ENCODE measurements at places on chromosomes 7 and 10. TPM values are rescaled to one million over a fixed set of nuclear protein-coding genes. Genes with fewer than 3 reads are reported as not detected.

The CALHM1 gene
- total RNA-seq, result not detected

The EN2 gene
- not detected for total RNA-seq

The NUTM2E gene
- total RNA-seq, result under 0.01 TPM

The CNNM1 gene
- total RNA-seq, result not detected

The SH2D4B gene
- total RNA-seq, result 0.30 TPM

The CRTAC1 gene
- total RNA-seq, result 0.30 TPM

The SLC26A5 gene
- not detected for total RNA-seq

The SPACDR gene
- total RNA-seq, result 0.32 TPM

The TUBGCP2 gene
- 42.6 TPM for total RNA-seq

The PRKG1 gene
- total RNA-seq, result 1.1 TPM

The PNLIPRP1 gene
- total RNA-seq, result not detected

The CPN1 gene
- total RNA-seq, result not detected

The LAMB4 gene
- 0.15 TPM for total RNA-seq

The STOX1 gene
- 0.30 TPM for total RNA-seq

The LBX1 gene
- total RNA-seq, result not detected

The ANKRD30A gene
- not detected for total RNA-seq

The FEZF1 gene
- total RNA-seq, result not detected

The AGAP5 gene
- 1.6 TPM for total RNA-seq

The TMEM213 gene
- total RNA-seq, result not detected

The PTPN20 gene
- 1.2 TPM for total RNA-seq

The HOXA10 gene
- 17.9 TPM for total RNA-seq

The NOBOX gene
- not detected for total RNA-seq

The CACNB2 gene
- not detected for total RNA-seq

The SPDYE9 gene
- not detected for total RNA-seq

The RAPGEF5 gene
- 291 TPM for total RNA-seq

The GRM8 gene
- total RNA-seq, result not detected

The ZC3HAV1 gene
- 55.2 TPM for total RNA-seq

The PSTK gene
- 5.2 TPM for total RNA-seq

The ZDHHC4 gene
- 33.0 TPM for total RNA-seq

The PAX2 gene
- total RNA-seq, result not detected

The SMKR1 gene
- total RNA-seq, result not detected

The GPR141 gene
- total RNA-seq, result not detected

The NME8 gene
- not detected for total RNA-seq

The HYAL4 gene
- not detected for total RNA-seq

The GALNT17 gene
- total RNA-seq, result not detected

The STEAP4 gene
- total RNA-seq, result not detected

The SPDYE16 gene
- total RNA-seq, result not detected

The VSTM4 gene
- under 0.01 TPM for total RNA-seq

The ACBD7 gene
- 4.6 TPM for total RNA-seq

The MICALL2 gene
- total RNA-seq, result 14.0 TPM

All from epithelial cell of umbilical artery (primary cell).